ENCODE measurements at places on chromosomes 12 and 14.

DNA sequence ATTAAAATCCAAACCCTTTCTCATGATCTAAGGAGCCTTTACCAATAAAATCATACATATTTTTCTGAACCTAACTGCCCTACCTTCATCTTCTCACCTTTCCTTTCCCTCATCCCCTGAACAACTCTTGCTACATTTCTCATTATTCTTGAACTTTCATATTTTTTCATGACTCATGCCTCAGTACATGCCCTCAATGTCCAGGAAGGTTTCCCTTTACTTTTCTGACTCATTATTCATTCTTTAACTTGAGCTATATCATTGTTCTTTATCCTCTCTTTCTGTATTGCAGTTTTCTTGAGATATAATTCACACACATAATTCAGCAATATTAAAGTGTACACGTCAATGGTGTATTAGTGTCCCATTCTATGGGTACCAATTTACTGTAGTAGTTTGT is 231.0 kb downstream of the ALG10B start:
- DNase-seq: no peak

GRCh38 chr14:26190646-26191045 is 407.2 kb downstream of the NOVA1 start:
- no peak for DNase-seq

- DNase-seq: no peak
Measured at GRCh38 chr12:131636940-131637750, 73.7 kb upstream of the SFSWAP start.

GRCh38 chr12:32155961-32156529 is 49.4 kb downstream of the BICD1 start:
- DNase-seq: no peak

DNA sequence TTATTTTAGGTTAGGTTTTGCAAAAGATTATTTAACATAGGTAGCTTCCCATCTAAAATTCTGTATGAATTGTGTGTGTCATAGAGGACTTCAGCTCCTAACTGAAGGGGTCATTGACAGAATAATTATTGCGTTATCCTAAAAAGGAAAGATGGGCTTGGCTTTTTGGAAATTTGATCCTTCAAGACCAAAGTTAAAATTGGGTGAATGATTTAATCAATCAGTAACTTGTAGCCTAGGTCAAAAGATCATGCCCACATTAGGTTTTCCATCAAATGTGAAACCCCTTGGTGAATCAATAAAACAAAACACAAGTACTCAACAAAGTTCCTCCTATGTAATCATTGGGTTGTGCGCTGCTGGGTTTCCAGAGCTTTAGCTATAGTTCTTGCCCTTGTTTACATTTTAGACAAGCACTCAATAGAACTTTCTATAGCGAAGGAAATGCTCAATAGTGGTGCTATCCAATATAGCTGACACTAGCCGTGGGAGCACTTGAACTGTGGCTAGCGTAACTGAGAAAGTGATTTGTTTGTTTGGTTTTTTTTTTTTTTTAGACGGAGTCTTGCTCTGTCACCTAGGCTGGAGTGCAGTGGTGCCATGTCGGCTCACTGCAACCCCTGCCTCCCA is 37.6 kb upstream of the ARHGAP5 start:
- no peak for DNase-seq

- no peak for DNase-seq
Measured at GRCh38 chr12:124130691-124131591, 157.9 kb downstream of the ZNF664 start.

All from GM04504 (cell line).